Articular chondrocyte of knee joint (primary cell): ENCODE measurements at places on chromosomes 1 and 21. TPM values are rescaled to one million over a fixed set of nuclear protein-coding genes. Genes with fewer than 3 reads are reported as not detected.

Gene CELA2A
- total RNA-seq = not detected in 2 replicates

Gene EPHA10
- total RNA-seq = not detected in 2 replicates

Gene CRYAA
- not detected in 2 replicates for total RNA-seq

Gene OVAAL
- 0.11 TPM in 1 of 2 replicates, not detected in the other for total RNA-seq

Gene GPR25
- not detected in 2 replicates for total RNA-seq

Gene PTAFR
- total RNA-seq = 0.13 TPM in 1 of 2 replicates, not detected in the other

Gene FCRL1
- not detected in 2 replicates for total RNA-seq

Gene VPS26C
- total RNA-seq = 72.8 and 73.7 TPM in 2 replicates

Gene CBS
- 16.2 and 31.9 TPM in 2 replicates for total RNA-seq

Gene CD247
- not detected in 2 replicates for total RNA-seq

Gene SIM2
- 5.2 and 8.4 TPM in 2 replicates for total RNA-seq

Gene RNU1-4
- total RNA-seq = under 0.01 TPM in 2 replicates

Gene SPRR2E
- not detected in 2 replicates for total RNA-seq

Gene RPRD2
- 16.5 and 17.2 TPM in 2 replicates for total RNA-seq

Gene LMX1A
- not detected in 2 replicates for total RNA-seq

Gene ERICH3
- total RNA-seq = not detected in 2 replicates

Gene FCRLA
- total RNA-seq = 0.52 and 1.2 TPM in 2 replicates

Gene CR1L
- not detected in 2 replicates for total RNA-seq

Gene TMPRSS3
- not detected in 2 replicates for total RNA-seq

Gene RHOU
- total RNA-seq = 18.2 and 25.9 TPM in 2 replicates

Gene GPR153
- total RNA-seq = 5.6 and 8.1 TPM in 2 replicates

Gene KCNJ15
- 5.2 and 6.9 TPM in 2 replicates for total RNA-seq

Gene OR10T2
- not detected in 2 replicates for total RNA-seq

Gene NES
- 0.26 and 0.65 TPM in 2 replicates for total RNA-seq

Gene CHAF1B
- 4.1 TPM in 2 replicates for total RNA-seq

Gene SLC16A4
- total RNA-seq = 57.1 and 57.4 TPM in 2 replicates

Gene SPATA17
- total RNA-seq = 1.4 and 3.8 TPM in 2 replicates

Gene PAX7
- not detected in 2 replicates for total RNA-seq

Gene IVL
- total RNA-seq = 0.11 TPM in 1 of 2 replicates, not detected in the other

Gene SLC45A1
- 0.86 and 1.6 TPM in 2 replicates for total RNA-seq

Gene SMIM34
- total RNA-seq = not detected in 2 replicates

Gene HLX
- 6.4 and 6.7 TPM in 2 replicates for total RNA-seq

Gene EFNA4
- 3.0 and 3.7 TPM in 2 replicates for total RNA-seq

Gene CYP4Z1
- under 0.01 TPM in 1 of 2 replicates, not detected in the other for total RNA-seq

Gene MCOLN3
- total RNA-seq = 7.8 and 13.7 TPM in 2 replicates

Gene C1orf87
- total RNA-seq = 0.11 TPM in 1 of 2 replicates, not detected in the other

Gene AIRE
- not detected in 2 replicates for total RNA-seq

Gene PLD5
- total RNA-seq = not detected in 2 replicates

Gene S100A9
- not detected in 2 replicates for total RNA-seq

Gene LYPD8
- total RNA-seq = not detected in 2 replicates

Gene S100A7
- not detected in 2 replicates for total RNA-seq

Gene VWA5B1
- not detected in 2 replicates for total RNA-seq

Gene KRTAP7-1
- total RNA-seq = not detected in 2 replicates

Gene GPR37L1
- under 0.01 TPM in 1 of 2 replicates, not detected in the other for total RNA-seq

Gene CACNA1E
- total RNA-seq = under 0.01 TPM in 1 of 2 replicates, not detected in the other

Gene GPA33
- not detected in 2 replicates for total RNA-seq

Gene U2AF1
- 17.4 and 43.5 TPM in 2 replicates for total RNA-seq

Gene USH2A
- total RNA-seq = under 0.01 TPM in 2 replicates

Gene WNT3A
- total RNA-seq = not detected in 2 replicates

Gene PPIAL4G
- total RNA-seq = under 0.01 TPM in 2 replicates
